ENCODE measurements at places on chromosomes 3 and 15.

DNA sequence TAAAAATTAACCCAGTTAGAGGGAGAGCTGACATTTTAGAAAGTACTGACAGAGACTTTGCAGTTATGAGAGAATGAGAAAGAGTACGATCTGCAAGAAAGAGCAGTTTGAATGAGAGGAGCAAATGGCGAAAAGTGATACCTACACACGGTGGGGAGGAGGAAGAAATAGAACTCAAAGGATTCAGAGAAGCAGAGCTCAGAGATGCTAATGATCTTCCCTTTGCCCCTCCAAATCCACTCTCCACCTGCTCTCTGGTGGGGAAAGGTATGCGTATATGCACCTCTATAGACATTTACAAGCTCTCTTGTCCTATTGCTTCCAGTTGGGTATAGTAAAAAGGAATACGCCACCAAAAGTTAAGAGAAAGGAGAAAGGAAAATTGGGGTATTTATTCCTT is 123.3 kb upstream of the TTC14 start:
- no peak for DNase-seq

GRCh38 chr3:136559896-136560295 is 192.3 kb downstream of the STAG1 start:
- DNase-seq, result peak; percentile 45

GRCh38 chr15:86615411-86615810 is 535.7 kb downstream of the AGBL1 start:
- DNase-seq, result no peak

GRCh38 chr15:42848846-42849245 is 71.7 kb downstream of the TTBK2 start:
- no peak for DNase-seq

DNA sequence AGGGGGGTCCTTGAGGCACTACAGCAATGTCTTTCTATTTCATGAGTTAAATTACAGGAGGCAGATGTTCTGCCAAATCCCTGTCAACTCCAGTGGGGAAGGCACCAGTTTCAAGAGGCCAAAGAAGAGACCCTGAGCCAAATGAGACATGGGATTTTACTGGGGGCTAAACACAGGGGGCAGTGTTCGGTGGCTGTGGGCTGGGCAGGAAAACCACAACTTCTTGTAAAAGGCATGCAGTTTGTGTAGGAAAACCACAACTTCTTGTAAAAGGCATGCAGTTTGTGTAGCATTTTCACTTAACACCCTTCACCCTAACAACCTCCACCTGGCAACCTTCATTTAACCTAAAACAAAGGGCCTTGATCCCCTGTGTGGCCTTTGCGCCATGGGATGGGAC is 61.0 kb downstream of the POLR2M start:
- no peak for DNase-seq

GRCh38 chr15:39156166-39156565 is 424.7 kb upstream of the THBS1 start:
- DNase-seq, result no peak

DNA sequence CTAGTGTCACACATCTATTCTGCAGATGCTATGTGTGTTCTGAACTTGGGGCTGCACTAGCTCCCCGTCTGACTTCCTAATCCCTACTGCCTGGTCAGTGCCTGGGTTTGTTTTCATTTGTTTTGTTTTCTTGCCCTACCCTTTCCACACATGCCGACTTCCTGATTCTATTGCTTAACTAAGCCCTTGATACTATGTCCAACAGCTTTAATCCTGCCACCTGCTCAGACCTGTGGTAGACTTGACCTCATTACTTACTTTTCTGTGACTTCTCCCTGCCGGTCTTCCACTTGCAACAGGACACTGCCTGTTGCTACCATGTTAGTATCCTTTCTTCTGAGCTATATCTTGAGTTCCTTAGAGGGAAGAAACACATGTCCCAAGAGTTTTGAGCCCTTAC is 39.3 kb upstream of the CEMIP start:
- DNase-seq, result no peak

- DNase-seq, result peak; percentile 27
Measured at GRCh38 chr3:135966271-135966961, 888 bp downstream of the PPP2R3A start.

GRCh38 chr15:61906961-61907752 is 153.1 kb downstream of the VPS13C start:
- DNase-seq, result peak; percentile 3

GRCh38 chr3:161893972-161894371 is 397.4 kb downstream of the OTOL1 start:
- peak; percentile 72 for DNase-seq

- DNase-seq, result no peak
Measured at GRCh38 chr3:82053236-82053635, 291.8 kb upstream of the GBE1 start.

DNA sequence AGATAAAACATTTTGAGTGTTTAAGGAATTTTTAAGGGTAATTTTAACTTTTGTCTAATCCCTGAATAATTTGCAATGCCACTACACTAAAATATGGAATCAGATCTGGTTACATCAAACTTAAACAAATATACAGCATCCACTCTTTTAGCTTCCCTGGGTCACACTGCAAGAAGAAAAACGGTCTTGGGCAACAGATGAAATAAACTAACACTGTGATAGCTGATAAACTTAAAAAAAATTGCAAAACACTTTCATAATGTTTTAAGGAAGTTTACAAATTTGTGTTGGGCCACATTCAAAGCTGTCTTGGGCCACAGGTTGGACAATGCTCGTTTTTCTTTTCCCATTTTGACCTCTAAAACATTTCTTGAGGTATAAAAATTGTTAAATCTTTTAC is 34.3 kb downstream of the CCDC66 start:
- no peak for DNase-seq

DNA sequence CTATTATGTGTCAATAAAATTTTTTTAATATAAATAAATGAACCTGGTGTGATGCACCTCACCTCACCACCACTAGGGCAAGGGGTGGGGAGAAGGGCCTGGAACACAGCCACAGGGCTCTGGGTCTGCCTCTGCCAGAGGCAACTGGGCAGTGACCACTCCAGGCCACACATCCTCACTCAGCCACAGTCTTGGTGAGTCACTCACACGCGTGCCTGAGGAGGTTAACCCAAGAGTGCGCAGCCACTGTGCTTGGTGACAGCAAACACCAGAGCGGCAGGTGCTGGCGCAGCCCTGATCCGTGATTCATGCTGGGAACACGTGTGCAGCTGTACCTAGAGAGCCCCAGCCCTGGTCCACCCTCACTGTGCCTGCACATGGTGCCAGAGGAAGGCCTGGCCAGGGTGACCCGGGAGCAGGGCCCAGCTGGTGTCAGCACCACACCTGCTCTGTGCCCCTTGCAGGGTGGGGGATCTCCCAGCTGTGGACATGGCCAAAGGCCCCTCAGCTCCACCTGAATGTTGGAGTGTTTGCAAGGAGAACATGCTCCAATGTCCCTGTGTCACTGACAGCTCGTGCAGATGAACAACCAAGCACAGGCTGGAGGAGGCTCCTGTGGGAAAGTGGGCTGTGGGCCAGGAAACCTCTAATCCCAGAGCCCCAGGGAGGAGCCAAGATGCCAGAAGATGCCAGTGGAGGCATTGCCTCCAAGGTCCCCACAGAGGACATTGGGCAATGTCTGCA is 2.1 kb downstream of the SLC41A3 start:
- peak; percentile 91 for DNase-seq

DNA sequence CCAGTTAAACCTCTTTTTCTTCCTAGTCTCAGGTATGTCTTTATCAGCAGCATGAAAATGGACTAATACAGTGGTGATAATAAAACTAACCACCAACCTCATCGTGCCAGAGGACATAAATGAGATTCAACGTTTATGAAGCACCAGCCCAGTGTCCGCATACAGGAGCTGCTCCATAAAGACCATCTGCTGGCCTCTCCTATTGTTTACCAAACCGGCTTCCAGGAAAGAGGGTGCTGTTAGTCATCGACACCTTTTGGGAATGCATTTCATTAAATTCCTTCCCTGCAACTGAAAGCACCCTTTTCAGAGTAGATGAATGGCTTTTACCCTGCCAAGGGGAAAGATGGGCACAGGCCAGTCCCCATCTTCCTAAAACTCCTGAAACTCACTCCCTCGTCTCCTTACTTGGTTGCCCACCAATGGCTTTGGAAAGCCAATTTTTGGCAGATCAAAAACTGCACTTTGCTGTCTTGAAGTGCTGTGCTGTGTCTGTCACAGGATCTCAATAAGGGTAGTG is 122.1 kb downstream of the AQP9 start:
- peak; percentile 30 for DNase-seq

- DNase-seq, result peak; percentile 60
Measured at GRCh38 chr3:195900436-195901355, 7.7 kb downstream of the TNK2 start.

DNA sequence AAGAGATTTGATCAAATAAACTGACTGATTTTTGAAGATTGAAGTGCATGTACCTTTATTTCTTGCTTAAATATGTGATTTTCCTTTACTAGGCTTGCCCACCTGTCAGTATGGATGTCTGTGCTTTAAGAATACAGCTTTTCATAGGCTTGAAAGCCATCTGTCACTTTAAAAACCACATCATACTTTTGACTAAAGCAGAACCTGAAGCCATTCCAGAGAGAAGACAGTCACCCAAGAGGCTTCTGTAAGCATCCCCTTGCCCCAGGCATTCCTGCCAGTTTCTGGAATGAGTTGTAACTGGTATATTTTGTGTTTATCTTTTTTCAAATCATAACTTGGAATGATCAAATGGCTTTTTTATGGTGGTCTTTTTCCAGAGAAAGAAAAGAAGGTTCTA is 24.0 kb downstream of the HPS3 start:
- DNase-seq, result peak; percentile 36

DNA sequence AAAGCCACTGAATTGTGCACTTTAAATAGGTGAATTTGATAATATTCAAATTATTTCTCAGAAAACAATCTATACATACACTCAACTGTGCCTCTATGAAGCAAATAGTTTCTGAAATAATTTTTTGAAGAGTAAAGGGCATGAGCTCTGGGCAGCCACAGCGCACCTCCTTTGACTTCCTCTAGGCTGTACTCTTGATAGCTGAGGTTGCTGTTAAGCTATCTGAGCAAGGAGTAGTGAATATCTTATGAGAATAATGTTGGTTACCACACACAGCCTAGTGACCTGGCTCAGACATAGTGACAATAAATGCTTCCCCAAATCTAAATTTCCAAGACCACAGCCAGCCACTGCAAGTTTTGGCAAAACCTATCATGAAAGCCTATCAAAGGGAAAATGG is 11.6 kb upstream of the SEC61A1 start:
- DNase-seq, result no peak

DNA sequence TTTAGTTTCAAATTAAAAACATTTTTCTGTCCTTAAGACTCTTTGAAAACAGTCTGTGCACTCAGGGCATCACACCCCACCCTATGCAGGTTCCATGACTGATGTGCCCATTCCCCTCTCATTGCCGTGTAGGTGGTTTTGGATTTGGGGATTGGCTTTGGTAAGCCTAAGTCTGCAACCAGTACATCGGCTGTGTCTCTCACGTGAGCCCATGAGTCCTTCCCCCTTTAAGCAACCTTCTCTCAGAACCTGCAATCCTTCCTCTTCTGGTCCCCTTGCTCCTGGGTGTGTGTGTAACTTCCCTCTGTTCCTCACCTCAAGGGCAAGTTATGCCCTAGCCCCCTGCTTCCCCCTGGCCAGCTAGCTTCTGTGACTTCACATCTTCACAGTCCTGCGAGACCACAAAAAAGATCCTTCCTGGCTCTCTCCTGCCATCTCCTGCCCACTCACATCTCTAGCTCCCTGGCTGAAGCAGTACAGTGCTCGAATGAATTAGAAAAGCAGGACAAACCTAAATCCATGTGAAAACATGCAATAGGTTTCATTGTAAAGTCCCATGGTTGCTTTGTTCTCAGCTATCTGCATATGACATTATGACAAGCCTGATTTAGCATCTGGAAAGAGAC is 126.7 kb downstream of the UACA start:
- no peak for DNase-seq

DNA sequence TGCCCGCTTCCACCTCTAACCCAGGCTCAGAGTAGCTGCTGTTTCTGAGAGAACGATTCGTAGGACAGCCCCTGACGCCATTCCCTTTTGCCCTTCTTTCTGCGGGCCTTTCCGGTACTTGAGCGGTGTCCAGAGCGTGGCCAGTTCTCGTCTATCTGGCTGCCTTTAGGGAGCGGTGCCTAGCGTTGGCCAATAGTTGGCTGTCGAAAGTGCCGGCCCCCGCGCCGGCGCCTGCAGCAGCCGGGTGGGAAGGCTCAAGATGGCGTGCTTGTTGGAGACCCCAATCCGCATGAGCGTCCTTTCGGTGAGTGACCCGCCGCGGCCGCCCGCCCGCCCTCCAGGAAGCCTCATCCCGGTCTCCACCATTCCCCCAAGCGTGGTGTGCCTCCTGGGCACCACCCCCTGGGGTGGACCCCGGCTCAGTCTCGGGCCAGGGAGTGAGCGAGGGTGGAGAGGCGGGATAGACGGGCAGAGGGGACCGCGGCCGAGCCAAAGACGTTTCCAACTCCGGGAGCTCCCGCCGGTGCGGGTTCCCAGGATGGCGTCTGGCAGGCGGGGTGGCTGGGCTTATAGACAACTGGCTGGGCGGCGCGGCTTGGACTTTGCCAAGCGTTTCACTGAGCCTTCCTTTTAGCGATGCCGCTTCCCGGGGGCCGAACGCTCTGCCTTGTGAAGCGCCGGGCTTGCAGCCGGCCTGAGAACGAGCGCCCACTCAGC is at the start of gene ARMC8:
TSS of gene ARMC8 (plus strand) at position 6 of the 717 bp plus-strand sequence. CDS start at position 260, 254 bp downstream.
- DNase-seq, result peak; percentile 55

DNA sequence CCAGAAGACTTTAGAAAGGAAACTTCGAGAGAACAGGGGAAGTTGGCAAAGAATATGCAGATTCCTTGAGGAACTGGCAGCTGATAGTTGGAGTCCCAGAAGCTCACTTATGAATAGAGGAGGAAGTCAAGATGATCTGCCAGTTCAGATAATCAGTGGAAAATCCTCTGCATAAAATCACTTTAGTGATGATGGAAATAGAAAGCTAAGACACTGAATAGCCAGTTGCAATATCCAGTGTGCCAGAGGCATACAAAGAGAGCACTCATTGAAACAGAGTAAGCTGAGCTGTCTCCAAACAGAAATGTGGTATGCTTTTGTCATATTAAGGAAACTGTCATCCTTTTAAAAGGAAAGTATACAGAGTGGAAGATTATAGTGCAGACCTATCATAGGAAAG is 1207.6 kb downstream of the OTOL1 start:
- no peak for DNase-seq

DNA sequence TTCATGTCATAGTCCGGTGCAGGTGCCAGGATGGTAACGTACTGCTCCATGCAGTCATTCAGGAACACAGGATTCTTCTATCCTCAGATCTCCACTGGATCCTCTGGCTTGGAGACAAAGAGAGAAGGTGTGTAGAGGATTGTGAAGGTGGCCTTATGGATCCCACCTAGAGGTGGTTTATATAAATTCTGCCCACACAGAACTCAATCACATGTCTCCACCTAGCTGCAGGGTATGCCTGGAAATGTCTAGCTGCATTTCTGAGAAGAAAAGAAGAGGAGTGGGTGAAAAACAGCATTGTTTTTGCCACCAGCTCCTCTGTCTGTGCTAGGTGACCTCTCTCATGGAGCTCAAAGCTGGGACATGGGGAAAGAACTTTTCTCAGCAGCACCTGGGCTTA is 478.7 kb downstream of the PDCD6IP start:
- DNase-seq, result no peak

DNA sequence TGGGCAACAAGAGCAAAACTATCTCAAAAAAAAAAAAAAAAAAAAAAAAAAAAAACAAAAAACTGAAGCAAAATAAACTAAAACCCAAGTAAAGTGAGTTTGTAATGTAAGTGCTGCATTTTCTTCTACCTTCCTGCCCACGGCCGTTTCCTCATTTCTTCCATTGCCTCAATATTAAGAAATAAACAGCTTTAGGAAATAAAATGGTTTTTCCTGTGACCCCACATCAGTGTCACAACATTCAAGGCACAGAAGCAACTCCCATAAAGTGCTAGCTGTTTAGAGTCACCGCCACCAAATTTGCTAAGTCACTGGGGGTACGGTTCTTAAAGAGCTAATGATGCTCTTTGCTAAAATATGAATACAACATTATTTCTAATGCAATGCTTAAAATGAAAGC is 3.3 kb downstream of the PKM start:
- DNase-seq, result no peak

Data from ELR (cell line).